ENCODE measurements at places on chromosomes 13 and 19.

DNA sequence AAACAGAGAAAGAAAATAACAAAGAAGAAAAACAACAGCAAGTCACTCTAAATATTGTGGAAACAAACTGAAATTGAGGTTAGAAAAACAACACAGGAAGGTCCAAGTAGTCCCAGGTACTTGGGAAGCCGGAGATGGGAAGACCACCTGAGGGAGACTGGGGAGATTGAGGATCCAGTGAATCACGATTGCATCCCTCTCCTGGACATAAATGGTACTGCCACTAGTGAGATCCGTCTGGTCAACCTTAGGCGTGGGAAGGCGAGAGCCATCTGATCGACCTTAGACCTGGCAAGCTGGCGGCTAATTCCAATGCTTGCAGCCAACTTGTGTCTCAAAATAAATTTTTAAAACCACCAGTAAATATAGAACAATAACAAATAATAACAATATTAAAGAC lies 81.9 kb downstream of the ZNF726 start:
- no peak for DNase-seq

GRCh38 chr19:17385878-17386611 lies 8.0 kb downstream of the CCDC194 start:
- DNase-seq = peak; percentile 44

DNA sequence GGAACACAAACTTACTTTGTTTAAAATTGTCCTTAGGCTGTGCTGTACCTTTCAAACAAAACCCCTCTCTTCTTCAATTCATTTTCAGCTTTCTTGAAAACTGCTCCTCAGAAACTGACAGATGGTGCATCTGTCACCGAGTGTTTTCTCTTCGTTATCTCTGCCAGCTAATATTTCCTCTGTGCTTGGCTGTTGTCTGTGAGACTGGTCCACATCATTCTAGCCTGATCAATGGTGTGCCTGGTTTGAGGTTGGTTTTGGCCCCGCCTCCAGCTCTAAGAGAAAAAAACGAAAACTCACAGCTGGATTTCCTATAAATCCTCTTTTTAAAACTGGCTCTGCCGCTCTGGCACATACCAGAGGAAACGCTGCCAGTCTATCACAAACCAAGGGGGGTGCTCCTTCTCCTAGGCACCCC lies 79.7 kb downstream of the STARD13 start:
- DNase-seq = no peak

- DNase-seq = no peak
Measured at GRCh38 chr19:43351998-43352746, 1.3 kb upstream of the CD177 start.

DNA sequence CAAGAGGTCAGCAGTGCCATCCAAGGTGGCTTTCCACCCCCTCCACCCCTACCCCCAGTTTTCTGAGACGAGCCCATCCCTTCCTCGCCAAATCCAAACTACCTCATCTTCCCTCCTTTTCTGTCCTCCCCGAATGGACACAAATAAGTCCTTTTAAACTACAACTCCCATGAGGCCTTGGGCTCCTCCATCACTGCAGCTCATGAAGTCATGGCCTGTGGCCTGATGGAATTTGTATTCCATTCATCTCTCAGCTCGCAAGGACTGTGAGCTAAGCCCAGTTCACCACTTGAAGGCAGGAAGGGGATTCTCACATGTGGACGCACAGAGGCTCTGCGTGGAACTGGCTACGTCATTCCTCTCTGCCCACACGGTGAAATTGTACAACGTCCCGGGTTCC lies 12.5 kb downstream of the PTPRH start:
- no peak for DNase-seq
